K562 (cell line): ENCODE measurements at places on chromosomes 1 and 21. TPM values are rescaled to one million over a fixed set of nuclear protein-coding genes. Genes with fewer than 3 reads are reported as not detected.

DNA sequence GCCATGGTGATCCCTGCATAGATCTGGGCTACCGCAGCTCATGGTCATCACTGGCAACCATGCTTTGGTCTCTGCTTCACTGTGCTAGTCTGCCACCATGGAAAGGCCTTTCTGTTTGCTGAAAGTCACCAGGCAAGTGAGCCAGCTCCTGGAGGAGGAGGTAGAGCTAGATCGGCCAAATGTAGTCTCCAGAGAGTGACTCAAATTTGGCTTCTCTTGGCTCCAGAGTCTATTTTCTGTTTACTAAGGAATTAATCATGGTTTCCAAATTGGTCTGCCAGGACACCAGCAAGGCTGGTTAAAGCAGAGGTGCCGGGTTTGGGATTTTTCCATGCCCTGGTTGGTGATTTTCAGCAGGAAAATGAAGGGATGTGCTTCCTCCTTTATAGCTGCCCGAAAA is 52.7 kb upstream of the IVNS1ABP start:
- DNase-seq, result no peak
- H3K36me3 ChIP-seq, result no peaks in the 10 kb centered on the region
- H3K4me1 ChIP-seq, result 0 out of 2 replicates have a peak, but pooled peaks cover 4% of the 10 kb centered on the region
- H3K4me3 ChIP-seq, result no peak overlapping the region

DNA sequence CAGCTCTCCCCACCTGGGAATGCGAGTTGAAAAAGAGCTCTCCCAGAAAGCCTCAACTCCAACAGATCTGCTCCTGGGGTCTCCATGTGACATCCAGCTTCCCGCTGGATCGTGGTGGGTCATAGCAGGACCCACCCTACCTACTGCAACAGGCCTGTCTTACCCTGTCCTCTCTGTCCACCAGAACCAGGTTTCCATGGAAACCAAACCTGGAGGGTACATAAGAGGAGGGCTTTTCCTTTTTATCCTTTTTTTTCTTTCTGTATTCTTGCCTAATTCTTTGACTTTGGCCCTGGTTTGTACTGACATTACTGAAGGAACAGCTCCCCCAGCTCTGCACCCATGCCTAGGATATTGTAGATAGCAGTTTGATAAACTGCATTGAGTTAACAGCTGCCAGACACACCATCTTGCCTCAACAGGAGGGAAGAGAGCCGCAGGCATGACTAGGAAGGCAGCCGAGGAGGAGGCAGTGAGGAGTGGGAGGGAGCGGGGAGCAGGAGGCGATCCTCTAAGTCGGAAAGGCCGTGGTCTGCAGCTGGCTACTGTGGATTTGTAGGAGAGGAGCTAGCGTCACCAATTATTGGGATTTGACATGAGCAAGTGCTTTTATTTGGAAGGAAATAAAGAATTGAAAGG is 9.7 kb upstream of the FMOD start:
- peaks cover 40% of the 10 kb centered on the region for H3K27me3 ChIP-seq
- no peak overlapping the region for H3K27ac ChIP-seq

GRCh38 chr1:200625381-200625824 is 4.9 kb upstream of the KIF14 start:
- no peaks in the 10 kb centered on the region for H3K36me3 ChIP-seq
- H3K4me3 ChIP-seq, result no peak overlapping the region
- DNase-seq, result no peak
- no peak overlapping the region; the same call in 2 of the 3 replicates for H3K27ac ChIP-seq
- peaks cover 10% of the 10 kb centered on the region; the same call in 2 of the 3 replicates for H3K4me1 ChIP-seq

GRCh38 chr1:22975694-22976093 is 3.0 kb upstream of the LACTBL1 start:
- H3K27me3 ChIP-seq, result peaks cover 20% of the 10 kb centered on the region
- DNase-seq, result no peak
- H3K36me3 ChIP-seq, result no peaks in the 10 kb centered on the region
- H3K4me1 ChIP-seq, result no peaks in the 10 kb centered on the region; the same call in 1 of the 2 replicates
- no peak overlapping the region for H3K4me3 ChIP-seq
- H3K27ac ChIP-seq, result no peak overlapping the region

DNA sequence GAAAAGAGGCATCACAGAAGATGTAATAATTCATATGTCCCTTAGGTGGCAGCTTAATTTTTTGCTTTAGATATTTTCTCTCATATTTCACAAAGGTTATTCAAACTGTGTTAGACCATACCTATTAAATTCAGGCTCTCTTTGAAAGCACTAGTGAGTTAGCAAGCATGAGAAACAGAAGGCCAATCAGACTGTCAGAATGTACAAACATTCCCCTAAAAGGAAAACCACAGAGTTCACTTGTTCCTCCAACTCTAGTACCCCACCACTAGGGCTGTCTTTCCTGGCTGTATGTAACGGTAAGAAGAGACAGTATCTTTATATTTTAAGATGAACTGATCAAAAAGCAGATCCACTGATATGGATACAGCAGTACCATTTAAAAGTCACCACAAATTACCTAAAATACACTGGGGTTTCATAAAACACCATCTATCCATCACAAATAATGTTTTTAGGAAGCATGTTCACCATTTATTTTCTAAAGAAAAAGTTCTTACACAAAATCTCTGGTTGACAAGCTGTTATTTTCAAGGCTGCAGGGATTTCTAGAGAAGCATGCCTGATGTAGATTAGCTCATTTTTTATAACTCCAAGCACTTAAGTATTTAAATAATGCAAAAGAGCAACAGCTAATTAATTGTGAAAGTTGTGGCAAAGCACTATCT is 1.8 kb downstream of the ARPC5 start:
- H3K27ac ChIP-seq, result peak overlapping the region; percentile 23; the same call in 2 of the 3 replicates
- H3K4me1 ChIP-seq, result no peaks in the 10 kb centered on the region; the same call in 1 of the 3 replicates
- peak overlapping the region; percentile 77 for H3K4me3 ChIP-seq

ZNF124 gene
- 12.5 and 13.5 TPM in 2 replicates for polyA plus RNA-seq
